ENCODE measurements at places on chromosomes 13 and 19. TPM values are rescaled to one million over a fixed set of nuclear protein-coding genes. Genes with fewer than 3 reads are reported as not detected.

The PDS5B gene
- 46.5 TPM for total RNA-seq

The SSC5D gene
- total RNA-seq: 10.7 TPM

DNA sequence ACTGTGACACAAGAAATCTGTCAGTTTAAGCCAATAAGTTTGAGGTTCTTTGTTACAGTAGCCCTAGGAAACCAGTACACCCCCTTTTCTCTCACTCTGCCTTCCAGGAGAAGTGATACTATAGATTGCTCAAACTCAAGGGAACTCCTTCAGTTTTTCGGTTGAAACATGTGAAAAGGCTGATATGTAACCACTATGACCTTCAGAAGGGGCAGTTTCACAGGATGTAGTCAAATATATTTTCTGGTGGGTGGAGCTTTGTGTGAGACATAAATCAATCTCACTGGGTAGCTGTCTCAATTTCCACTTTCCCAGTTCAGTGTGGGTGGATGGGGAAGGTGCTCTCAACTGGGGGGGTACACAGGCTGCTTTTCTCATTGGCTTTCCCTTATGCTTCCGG is 41.7 kb downstream of the HTR2A start:
- DNase-seq: no peak

- DNase-seq: no peak
Measured at GRCh38 chr13:113584870-113585671, 518 bp downstream of the TFDP1 start.

GRCh38 chr13:113883921-113884804 is 20.3 kb upstream of the GAS6 start:
- DNase-seq: no peak

DNA sequence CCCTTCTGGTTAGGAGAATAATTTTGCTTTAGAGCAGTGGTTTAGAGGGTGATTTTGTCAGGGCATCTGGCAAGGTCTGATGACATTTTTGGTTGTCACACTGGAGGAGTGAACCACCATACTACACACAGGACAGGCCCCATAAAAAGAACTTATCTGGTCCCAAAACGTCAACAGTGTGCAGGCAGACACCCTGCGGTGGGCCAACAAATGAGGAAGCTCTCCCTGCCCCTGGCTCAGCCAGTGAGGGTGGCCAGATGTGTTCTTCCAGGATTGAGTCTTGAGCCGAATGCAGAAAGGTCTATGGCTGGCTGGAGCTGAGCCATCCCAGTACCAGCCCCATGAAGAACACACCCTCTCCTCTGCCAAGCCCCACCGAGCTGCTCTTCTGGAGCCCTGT is 149.2 kb downstream of the MIPEP start:
- no peak for DNase-seq

DNA sequence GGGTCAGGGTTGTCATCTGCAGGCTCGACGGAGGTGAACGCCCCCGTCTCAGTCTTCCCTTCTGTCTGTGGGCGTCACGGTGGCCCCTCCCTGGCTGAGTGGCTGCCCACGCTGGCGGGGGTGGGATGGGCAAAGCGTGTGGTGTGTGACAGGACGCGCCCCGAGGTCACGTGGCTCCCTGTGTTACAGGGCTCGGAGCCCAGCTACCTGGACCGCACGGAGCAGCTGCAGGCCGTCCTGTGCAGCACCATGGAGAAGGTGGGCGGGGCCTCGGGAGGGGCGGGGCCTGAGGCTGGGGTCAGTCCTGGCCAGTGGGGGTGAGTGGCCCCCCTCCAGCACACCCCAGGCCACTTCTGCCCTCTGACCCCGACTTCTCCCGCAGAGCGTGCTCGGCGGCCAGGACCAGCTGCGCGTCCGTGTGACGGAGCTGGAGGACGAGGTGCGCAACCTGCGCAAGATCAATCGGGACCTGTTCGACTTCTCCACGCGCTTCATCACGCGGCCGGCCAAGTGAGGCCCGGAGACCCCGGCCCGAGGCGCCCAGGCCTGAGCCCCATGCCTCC is 6.3 kb upstream of the GRIN3B start:
- DNase-seq: no peak

DNA sequence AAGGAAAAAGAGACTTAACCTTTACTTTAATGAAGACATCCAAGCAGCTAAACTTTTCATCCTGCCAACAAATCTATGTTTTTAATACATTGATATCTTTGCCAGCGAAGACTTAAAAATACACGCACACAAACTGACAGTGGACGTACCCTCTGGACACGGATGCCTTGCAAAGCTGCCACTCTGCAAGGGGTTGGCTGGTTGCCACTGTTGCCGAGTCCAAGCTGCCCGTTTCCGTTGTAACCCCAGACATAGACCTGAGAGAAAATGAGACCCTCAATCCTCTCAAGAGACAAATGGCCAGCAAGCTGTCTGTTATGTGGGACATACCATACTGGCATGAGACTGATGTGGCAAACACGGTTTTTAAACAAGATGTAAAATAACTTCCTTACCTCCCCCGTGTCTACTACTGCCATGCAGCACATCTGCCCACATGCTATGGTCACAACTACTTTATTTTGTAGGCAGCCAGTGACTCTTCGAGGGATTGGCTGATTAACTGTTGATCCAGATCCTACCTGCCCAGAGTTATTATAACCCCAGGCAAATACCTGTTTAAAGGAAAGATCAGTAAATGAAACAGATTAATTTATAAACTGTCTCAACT is 21.2 kb downstream of the RCBTB2 start:
- DNase-seq: no peak

DNA sequence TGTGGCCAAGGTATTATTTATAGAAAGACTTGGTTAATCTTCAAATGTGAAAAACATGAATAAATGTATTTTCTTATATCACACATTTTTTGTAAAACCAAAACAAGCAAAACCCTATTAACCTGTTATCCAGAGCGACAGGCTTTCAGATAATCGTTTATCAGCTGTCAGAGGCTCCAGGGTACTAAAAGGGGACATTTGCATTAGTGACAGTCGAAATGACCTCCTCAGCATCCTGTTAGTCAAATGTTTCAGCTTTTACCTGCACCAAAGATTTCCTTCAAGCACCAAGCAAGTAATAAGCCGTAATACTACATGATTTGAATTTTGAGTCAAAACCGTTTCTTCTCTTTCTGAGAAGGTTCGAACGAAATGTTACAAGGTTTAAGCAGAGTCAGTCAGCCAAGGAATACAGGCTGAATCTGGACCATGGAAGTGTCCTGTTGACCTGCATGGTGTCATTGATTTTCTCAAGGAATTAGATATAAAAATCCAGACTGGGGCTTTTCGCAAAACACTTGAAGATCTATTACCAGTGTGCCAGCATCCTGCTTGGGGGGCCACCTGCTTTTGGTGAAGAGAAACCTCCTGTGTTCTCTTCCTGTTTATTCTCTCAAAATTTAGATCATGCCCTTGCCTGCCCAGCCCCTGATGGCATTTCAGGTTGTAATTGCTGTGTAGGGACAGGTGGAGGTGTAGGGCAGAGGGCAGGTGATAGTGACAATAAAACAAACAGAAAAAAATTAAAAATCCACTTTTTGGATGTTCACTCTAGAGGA is 11.3 kb upstream of the RFC3 start:
- DNase-seq: no peak

DNA sequence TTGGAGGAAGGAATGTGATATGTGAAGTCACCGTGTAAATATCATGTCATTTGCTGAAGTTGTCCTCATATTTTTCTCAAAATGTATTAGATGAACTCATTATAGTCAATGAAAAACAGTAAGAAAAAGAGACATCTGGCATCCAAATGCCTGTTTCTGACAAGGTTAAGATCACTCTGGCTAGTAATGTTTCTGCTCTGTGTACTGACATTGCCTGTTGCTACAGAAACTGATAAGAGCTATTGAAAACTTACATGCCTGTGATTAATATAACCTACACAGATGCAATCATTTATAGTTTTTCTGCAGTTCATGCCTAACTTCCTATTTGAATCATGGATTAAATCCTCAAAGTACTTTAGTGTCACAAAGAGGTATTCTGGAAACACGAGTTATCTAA is 249.8 kb downstream of the NBEA start:
- DNase-seq: no peak

DNA sequence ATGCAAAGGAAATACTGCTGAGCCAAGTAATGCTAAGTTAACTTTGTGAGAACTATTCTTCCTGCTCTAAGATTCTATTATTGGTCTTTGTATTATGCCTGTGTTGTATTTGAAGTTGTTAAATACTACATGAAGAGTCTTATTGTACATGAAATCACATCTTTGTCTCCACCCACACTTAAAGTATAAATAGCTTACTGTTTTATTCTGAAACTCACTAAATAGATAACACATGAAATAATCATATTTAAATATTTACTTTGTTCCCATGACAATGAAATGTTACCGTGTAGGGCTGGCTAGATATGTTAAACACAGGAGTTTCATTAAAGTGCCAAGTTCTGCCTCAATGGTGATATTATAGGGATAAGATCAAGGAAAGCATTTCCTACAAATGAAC is 562.1 kb upstream of the ATXN8OS start:
- no peak for DNase-seq

- no peak for DNase-seq
Measured at GRCh38 chr19:15974856-15975255, 26.0 kb downstream of the OR10H4 start.

All from fibroblast of the aortic adventitia (primary cell).